ENCODE measurements at places on chromosomes 3 and 15. TPM values are rescaled to one million over a fixed set of nuclear protein-coding genes. Genes with fewer than 3 reads are reported as not detected.

Gene PDZRN3
- total RNA-seq: 42.9 TPM

Gene GOLGA8Q
- total RNA-seq: 1.9 TPM

Gene CHRNB4
- total RNA-seq: 2.2 TPM

Gene CHRD
- 6.4 TPM for total RNA-seq

Gene DPH3
- 19.3 TPM for total RNA-seq

All from mesothelial cell of epicardium (in vitro differentiated cells).